ENCODE measurements at places on chromosomes 1 and 21.

GRCh38 chr1:152225678-152226077 lies 1.7 kb upstream of the HRNR start:
- no peak for DNase-seq

DNA sequence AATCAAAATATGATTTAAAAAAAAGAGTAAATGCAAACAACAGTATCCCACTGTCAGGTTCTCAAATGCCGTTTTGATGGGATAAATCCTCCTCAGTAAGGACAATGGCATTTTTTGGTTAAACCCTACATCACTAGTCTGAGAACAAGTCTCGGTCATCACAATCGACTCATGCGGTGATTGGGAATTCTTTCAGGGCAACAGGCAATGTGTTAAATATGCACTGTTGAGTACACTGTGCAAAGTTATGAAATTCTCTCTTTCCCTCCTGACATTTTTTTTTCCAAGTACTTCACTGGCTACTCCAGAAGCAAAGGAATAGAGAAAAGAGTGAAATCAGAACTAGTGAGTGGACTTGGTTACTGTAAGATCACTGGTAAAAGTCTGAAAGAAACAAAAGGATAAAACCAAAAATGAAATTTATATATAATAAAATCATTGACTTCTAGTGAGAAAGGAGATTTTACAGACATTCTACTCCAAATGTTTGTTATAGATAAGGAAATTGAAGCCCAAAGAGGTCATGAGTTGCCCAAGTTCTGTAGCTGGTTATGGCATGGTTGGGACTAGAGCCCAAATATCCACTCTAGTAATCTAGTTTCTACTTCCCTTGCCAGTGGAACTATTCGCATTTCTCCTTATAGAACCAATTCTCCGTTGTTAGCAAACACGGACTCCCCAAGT lies 111.3 kb downstream of the TGFBR3 start:
- no peak for DNase-seq

- DNase-seq = no peak
Measured at GRCh38 chr1:14519976-14520375, 78.5 kb upstream of the KAZN start.

DNA sequence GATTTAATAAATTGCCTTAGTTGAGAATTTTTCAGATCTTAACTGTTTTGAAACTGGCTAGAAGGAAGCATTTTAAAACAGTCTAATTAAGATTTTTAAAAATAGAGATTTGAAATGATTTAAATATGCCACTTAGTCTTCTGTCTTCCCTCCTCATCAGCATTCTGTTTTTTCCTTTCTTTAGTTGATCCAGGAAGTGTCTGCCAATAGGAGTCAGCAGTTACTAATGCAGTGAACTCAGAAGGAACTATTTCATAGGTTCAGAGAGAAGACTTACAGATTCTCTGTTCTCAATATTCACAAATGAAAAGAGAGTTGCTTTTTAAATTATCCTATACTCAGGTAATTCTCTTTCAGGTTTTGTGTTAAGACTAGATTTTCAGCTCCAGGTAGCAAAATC lies 84.5 kb downstream of the RPS6KC1 start:
- DNase-seq = peak; percentile 30

Measured in umbilical cord (tissue), 2 donors.